ENCODE measurements at places on chromosomes 2 and 18. TPM values are rescaled to one million over a fixed set of nuclear protein-coding genes. Genes with fewer than 3 reads are reported as not detected.

ALKAL2 gene
- total RNA-seq = not detected

SERPINB10 gene
- total RNA-seq = not detected

DTYMK gene
- total RNA-seq = 79.7 TPM

SLC14A1 gene
- 8.7 TPM for total RNA-seq

RABL2A gene
- 15.3 TPM for total RNA-seq

SNTG2 gene
- not detected for total RNA-seq

C18orf32 gene
- 27.3 TPM for total RNA-seq

PCARE gene
- not detected for total RNA-seq

SLC9A4 gene
- total RNA-seq = 0.10 TPM

GPC1 gene
- 7.3 TPM for total RNA-seq

LOXHD1 gene
- total RNA-seq = 0.35 TPM

All from activated CD4-positive, alpha-beta T cell treated with anti-CD3 and anti-CD28 coated beads, Interleukin-2, amount 10 ng/mL, durations not matched to agents 7 days and 5 days (primary cell).